ENCODE measurements at places on chromosomes 6 and 20.

DNA sequence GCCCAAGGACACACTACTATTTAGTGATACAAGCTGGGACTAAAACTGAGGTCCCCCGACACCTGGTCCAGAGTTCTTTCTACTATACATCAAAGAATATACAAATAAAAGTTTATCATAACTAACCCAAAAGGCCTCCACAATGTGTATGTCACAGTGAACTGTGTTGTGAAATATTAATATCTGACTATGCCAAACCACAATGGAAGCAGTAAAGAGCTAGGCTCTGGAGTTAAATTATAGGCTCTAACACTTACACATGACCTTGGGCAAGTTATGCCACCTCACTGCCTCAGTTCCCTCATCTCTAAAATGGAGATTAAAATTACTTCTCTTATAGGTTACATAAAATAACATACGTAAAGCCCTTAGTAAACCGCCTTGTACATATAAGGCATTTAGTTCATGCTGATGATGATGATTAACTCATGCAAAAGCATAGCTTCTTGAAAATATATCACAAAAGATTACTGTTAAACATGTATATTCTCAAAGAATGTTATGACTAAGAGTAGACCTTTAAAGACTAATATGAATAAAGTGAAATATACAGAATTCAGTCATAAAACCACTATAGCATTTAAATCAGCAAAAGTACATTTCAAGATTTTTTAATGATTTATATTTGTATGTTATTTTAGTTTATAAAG, 5.7 kb downstream of the SUPT3H start:
- no peak for DNase-seq

DNA sequence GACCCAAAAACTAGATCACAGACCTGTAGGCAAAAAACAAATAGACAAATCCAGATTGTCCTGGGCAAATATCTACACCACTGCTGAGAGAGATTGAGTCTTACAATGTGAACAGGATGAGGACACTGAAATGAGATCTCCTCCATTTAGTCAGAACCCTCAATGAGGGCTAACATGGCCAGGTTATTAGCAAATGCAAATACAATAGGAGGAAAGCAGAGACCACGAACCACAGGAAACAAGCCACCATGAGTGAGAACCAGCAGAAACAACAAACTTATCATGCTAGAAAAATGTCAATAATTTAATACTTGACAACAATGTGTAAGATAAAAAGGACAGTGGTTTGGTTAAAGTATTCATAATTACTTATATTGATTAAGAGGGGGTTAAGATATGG, 162.8 kb downstream of the SYNE1 start:
- no peak for DNase-seq

- DNase-seq = no peak
These were observed 48.4 kb downstream of the ZFAND3 start for GRCh38 chr6:37867756-37868446.

DNA sequence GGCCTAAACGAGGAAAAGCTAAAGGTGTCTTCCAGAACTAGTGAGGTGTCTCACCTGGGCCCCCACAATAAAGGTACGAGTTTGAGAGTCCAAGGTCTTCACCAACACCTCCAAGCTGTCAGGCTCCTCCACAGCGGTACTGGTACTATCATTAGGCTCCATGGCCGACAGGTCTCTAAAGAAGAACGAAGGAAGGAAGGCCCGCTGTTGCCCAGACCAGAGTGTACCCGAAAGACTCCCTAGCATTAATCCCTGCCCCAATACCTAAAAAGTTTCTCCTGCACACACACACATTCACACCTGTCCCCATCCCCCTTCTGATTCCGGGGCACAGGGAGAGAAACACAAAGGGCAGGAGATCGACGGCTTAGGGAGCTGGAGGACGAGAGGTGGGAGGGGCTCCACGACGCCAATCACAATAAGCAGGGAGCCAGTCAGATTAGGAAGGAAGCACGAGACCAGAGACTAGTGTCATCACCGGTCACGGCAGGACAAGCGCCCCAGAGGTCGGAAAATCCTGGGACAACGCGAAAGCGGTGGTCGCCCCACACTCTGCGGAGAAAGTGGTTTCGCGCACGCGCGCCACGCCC, 764 bp downstream of the BAG6 start:
- no peak for DNase-seq

- DNase-seq = no peak
These were observed 14.8 kb upstream of the DSTN start for GRCh38 chr20:17555106-17555505.

GRCh38 chr6:70315079-70315751, 12.3 kb upstream of the COL9A1 start:
- DNase-seq = no peak

GRCh38 chr20:57157106-57157691, 109.2 kb downstream of the BMP7 start:
- no peak for DNase-seq
